CD4-positive, alpha-beta T cell treated with Interleukin-17A for 4 hours (primary cell): ENCODE measurements at places on chromosomes 2 and 18.

GRCh38 chr18:36942264-36942663 is 113.3 kb downstream of the KIAA1328 start:
- DNase-seq = no peak

DNA sequence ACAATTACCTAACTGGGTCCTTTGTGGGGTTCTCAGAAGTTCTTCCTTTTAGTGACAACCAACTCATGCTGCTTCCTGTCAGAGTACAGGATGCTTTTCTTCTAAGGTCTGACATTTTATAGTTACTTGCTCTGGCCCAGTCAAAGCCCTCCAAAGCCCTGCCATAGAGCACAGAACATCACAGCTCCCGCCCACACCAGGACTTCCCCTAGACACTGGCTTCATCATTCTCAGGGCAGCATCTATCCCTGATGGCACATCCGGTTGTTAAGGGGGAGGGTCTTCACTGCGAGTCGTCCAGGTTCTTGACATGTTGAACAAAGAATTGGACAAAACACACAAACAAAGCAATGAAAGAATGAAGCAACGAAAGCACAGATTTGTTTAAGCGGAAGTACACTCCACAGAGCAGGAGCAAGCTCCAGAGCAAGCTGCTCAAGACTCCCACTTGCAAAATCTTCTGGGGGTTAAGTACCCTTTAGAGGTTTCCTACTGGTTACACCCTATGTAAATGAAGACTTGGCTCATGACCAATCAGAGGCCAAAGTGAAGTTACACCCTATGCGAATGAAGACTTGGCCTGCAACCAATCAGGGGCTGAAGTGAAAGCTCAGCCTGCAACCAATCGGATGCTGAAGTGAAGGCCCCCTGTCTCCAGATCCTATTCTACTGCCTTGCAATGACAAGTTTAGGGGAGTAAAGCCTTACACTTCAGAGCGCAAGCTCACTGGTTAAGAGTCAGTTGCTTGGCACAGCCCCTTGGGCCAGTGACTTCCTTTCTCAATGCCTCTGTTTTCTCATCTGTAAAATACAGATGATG is 79.0 kb downstream of the HDAC4 start:
- peak; percentile 72 for DNase-seq

- DNase-seq = no peak
These were observed 132.0 kb downstream of the ALPK2 start for GRCh38 chr18:58496937-58497336.

DNA sequence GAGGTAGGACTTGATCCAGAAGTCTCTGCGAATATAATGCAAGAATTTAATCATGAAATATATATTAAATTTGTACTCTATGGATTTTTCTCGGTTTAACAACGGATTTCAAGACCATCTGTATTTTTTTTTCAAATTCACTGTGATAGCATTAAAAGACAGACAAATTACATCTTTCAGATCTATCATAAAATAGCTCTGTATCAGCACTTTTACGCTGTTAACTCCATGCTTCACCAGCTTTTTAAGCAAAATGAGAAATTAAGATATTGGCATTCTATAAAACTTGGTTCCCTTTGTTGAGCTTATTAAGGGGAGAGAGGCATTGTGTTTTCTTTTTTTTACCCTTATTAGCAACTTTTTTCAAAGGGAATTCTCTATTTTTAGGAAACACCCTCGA is 1377.6 kb upstream of the NXPH2 start:
- DNase-seq = no peak

- DNase-seq = no peak
These were observed 397.1 kb downstream of the ERBB4 start for GRCh38 chr2:212141499-212141898.

- no peak for DNase-seq
These were observed 86.4 kb upstream of the RBBP8 start for GRCh38 chr18:22846697-22847096.

GRCh38 chr2:162084536-162084935 is 10.5 kb upstream of the DPP4 start:
- no peak for DNase-seq

DNA sequence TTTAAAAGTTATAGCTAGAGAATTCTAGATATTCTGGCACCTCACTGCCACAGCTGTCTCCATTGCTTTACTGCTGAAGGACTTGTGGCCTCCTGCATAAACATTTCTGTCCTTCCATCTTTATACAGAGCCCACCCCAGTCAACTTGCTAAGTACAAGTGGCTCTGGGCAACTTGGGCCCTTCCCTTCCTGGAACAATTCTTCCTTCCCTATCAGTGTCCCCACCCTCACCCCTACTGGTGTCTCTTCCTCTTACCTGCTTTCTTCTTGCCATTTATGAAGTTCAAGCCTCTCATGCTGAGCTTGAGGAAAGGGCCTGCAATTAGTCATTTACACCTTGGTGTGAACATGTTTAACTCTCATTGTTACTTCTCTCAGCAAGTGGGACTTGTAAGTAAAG is 45.0 kb downstream of the ARHGAP25 start:
- DNase-seq = no peak

DNA sequence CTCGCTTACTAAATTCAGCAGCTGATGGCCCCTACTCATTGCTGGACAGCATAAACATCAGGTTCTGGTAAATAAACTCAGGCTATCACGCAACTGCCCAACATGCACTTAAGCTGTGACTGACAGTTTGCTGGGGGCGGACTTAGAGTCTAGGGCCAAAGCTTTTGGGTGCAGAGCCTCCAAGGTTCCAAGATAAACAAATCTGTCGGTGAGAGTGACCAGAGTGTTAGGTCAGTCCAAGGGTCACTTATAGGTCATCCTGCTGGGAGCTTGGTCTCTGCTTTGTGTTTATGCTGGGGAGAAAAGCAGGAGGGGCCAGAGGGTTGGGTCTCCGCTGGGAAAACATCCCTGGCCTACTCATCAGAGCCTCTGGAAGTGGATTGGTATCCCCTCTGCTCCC is 188.6 kb upstream of the GATA6 start:
- no peak for DNase-seq

DNA sequence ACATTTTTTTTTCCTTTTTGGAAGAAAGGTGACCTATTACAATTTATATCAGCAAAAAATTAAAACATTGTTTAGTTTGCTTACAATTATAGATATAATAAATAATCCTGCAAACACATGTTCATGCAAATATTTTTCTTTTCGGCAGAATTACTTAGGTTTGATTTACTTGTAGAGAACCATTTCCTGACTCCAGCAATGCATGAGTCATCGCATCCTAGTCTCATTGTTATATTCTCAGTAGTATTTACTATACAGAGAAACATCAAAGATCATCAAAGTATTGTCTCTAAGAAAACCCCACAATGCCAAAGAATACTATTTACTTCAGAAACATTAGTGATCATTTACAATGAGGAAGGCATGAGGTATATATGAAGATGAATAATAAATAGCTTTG is 40.4 kb upstream of the MTIF2 start:
- DNase-seq = peak; percentile 4

- no peak for DNase-seq
These were observed at the start of gene SLC66A3 for GRCh38 chr2:11155381-11156035. Gene SLC66A3 (plus strand): TSS chr2:11155467. CDS start chr2:11155547, 80 bp downstream.

GRCh38 chr2:209929369-209929768 is 73.1 kb upstream of the RPE start:
- DNase-seq = no peak

- DNase-seq = peak; percentile 69
These were observed 4.2 kb downstream of the ZNF516 start for GRCh38 chr18:76490670-76491472.

- no peak for DNase-seq
These were observed 563.1 kb upstream of the PIK3C3 start for GRCh38 chr18:41391616-41392595.

GRCh38 chr2:199092419-199092818 is 365.3 kb downstream of the SATB2 start:
- DNase-seq = no peak

DNA sequence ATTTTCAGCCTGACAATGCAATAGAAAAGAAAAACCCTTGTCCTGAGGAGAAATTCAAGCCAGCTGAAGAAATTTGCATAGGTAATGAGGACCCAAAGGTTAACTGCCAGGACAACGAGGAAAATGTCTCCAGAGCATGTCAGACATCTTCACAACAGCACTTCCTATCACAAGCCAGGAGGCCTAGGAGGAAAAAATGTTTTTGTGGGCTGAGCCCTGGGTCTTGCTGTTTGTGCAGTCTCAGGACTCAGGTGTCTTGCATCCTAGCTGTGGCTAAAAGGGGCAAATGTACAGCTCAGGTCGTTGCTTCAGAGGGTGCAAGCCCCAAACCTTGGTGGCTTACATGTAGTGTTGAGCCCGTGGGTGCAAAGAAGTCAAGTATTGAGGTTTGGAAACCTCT is 905.1 kb upstream of the FSHR start:
- no peak for DNase-seq
